LNCaP clone FGC (cell line): ENCODE measurements at places on chromosomes 4 and X.
A peak's percentile ranks its signal among the peaks of the same experiment; 100 is the strongest.

DNA sequence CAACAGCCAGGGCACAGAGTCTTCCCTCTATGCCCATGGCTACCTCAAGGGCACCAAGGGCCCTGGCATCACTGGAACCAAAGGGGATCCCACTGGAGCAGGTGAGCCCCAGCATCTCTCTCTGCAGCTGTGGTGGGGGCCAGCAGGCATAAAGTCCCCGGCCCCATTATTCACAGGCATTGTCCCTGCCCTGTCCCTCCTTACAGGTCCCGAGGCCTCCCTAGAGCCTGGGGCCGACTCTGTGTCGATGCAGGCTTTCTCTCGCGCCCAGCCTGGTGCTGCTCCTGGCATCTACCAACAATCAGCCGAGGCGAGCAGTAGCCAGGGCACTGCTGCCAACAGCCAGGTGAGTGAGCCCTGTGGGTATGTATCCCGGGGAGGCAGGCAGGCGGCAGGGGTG lies 12.3 kb upstream of the UBA1 start:
- no peak for DNase-seq

DNA sequence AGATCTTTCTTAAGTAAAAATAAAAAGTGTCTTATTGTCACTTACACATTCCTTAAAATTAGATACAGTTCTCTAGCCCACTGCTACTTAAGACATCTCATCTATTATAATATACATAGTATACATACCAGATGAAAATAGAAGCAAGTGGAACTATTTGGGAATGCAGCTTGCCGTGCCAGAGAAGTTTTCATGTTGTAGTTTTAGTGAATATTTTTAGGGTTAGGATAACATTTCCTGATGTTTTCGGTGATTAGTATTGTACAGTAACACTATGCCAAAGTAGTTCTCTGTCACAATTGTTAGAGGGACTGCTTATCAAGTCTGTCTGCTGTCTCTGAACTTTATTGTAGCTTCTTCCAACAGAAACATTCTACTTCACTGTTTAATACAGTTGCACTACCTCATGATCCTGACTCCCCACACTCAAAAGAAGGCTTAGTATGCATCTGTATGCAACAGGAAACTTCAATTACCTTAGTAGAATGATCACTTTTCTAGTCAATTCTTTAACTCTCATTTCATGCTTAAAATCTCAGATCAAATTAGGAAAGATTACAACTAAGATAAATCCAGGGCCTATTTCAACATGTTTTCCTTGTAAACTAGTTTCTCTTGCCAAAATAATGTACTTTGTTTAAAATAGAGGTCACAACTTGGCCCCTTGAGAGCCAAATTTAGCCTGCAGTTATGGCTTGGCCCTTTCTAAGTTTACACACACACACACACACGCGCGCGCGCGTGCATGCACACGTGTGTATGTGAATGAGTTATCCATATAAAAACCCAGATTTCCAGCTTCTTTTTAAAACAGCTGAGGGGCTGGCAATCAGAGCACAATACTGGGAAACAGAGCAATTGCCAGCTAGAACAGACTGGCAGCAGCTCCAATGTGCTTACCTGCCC lies 42.3 kb upstream of the SRPX start:
- DNase-seq: no peak

DNA sequence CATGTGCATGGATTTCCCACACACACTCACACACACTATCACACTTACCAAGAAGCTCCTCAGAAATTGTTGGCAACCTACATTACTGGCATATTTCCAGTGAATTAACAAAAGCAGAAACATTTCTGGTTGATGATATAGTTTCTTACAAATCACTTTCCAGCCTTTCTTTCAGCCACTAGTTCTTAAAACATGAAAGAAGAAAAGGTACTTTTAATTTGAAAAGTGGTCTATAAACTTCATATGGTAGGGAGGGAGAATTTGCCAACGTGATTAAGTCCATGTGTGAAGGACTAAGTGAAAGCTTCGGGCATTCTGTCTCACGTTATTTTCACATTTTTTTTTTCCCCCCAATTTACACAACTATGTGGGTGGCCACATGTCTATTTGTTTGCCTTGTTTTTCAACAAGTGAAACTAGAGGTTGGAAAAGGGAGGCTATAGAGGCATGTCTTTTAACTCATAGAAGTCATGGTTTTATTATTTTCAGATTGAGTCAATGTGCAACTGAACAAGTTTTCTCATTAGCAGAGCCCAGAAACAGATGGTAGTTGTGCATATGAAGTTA lies 832.1 kb upstream of the INTU start:
- no peak for DNase-seq

- DNase-seq: no peak
These were observed 20.6 kb downstream of the ZDHHC9 start for GRCh38 chrX:129823115-129823514.

- DNase-seq: no peak
These were observed 65.0 kb downstream of the ZFX start for GRCh38 chrX:24214568-24214967.

DNA sequence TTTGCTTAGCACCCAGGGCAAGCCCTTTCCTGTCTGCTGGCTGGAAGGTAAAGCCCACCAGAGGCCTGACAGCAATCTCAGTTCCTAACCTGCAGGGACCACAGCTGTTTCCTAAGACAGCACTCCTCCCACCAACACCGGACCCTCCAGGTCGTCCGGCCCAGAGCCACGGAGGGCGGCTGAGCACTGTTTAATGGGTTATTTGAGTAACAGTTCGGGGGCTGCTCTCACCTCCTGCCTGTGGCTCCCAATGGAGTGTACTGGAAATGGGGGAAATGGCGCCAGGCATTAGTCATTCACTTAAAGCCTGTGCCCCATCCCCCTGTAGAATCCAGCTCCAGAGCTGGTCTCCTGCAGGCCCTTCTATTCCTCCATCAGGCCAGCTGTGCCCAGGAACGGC lies 81.6 kb upstream of the ADRA2C start:
- DNase-seq: no peak

DNA sequence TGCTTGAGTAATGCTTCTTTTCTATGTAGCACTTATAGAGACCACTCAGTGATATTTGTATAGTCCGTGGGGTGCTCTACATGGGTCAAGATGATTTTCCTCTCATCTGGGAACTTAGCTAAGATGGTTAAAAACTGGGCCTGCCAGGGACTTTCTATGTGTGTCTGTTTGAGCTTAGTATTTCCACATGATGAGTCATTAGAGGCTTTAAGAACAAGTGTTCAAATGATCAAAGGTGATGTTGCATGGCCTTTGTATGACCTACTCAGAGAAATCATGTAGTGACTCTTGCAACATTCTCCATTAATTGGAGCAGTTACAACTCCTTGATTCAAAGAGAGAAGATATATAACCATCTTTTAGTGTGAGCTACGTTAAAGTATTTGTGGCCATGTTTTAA lies 1480.5 kb upstream of the IGFBP7 start:
- DNase-seq: no peak

DNA sequence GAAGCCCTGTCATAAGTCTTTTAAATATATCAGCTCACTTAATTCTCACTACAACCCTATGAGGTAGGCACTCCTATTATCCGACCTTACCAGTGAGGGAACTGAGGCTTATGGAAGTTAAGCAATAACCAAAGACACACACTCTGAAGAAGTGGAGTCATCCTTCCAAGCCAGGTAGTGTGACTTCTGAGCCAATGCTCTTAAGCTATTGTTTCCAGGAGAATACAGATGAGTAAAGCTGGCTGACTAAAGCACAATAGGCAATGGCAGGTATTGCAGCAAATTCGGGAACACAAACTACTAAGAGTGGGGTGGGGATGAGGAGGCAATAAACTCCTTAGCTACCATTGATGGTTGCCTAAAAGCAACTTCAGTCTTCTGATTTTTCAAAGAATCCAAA lies 81.8 kb upstream of the KIT start:
- DNase-seq: no peak

DNA sequence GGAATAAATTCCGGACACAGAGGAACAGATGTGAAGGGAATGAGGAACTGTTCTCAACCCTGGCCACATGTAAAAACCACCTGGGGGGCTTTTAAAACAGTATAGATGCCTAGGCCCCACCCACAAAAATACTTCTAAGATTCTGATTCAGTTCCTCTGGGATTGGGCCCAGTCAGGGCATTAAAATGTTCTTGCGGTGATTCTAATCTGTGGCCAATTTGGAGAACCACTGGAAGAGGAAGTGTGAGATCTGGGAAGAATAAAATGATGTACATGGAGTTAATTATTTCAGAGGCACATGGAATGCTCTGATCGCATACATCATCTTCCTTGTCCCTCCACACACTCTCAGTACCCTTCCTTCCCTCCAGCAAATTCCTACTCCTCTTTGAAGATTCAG lies 192.2 kb downstream of the APBB2 start:
- no peak for DNase-seq

DNA sequence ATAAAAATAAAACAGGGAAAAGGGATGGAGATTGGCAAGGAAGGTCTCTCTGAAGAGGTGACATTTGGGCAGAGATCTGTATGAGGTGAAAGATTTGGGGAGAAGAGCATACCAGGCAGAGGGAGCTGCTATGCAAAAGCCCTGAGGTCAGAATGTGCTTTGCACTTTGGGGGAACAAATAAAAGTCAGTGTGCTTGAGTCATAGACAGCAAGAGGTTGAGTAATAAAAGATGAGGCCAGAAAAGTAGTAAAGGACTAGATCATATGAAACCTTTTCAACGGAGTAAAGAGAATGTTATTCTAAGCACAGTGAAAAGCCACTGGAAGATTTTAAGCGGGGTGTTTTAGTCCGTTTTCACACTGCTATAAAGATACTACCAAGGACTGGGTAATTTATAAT lies 76.5 kb upstream of the TEX13A start:
- DNase-seq: no peak

GRCh38 chr4:13483768-13484121 lies 395 bp downstream of the RAB28 start:
- no peak for DNase-seq

GRCh38 chrX:10017872-10018271 lies 50.7 kb downstream of the CLDN34 start:
- peak; percentile 49 for DNase-seq

DNA sequence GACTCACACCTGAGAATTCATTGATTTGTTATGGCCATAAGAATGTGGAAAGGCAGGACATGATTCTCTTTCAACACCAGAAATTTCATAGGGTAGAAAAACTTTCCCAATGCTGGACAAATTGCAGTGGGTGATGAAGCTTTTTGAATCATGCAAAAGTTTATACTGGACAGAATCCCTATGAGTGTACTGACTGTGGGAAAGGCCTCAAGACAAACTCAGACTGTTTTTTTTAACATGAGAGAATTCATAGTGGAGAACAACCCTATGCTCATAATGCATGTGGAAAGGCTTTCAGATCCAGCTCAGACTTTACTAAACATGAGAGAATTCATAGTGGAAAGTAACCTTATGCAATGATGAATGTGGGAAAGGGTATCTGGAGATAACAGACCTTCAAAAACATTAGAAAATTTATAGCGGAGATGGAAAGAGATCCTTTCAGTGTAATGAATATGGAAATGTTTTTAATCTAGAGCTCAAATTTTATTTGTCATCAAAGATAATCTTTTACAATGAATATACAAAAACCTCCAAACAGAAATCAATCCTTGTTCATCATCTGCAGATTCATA lies 36.2 kb upstream of the MAGED1 start:
- DNase-seq: no peak

DNA sequence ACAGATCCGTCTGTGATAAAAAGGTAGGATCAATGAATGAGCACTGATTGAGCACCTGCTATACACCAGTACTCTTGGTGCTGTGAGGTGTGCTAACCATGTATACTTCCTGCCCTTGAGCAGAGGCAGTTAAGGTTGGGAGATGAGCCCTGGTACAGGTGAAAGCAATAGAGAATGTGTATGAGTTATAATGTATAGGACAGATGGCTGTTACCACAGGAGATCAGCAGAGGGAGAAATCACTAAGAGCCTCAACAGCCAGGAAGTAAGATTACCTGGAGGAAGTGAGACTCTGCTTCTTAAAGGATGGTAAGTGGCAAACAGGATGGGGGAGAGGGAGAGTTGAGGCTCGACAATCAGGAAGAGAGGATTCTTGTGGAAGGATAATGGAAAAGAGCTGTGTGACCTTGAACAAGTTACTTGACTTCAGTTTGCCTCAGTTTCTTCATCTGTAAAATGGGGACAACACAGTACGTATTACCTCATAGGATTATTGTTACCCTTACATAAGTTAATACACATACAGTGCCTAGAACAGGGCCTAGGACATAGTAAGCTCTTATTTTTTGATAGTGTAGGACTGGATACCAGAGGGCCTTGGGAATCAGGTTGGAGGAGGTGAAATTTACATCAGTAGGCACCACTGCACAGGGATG lies 9.1 kb downstream of the CXCR3 start:
- DNase-seq: no peak

DNA sequence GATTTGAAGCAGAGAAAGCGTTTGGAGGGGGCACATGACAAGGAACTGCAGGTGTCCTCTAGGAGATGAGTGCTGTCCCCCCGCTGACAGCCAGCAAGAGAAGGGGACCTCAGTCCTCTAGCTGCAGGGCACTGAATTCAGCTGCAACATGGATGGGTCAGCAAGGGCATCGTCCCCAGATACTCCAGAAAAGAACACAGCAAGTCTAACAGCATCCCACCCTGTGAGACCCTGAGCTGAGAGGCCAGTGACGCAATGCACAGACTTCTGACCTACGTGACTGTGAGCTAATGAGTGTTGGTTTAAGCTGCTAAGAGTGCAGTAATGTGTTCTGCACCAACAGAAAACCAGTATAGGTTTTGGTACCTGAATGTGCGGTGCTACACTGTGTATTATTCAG lies 11.6 kb upstream of the CENPVL2 start:
- no peak for DNase-seq

GRCh38 chr4:133190098-133190497 lies 41.0 kb downstream of the PCDH10 start:
- no peak for DNase-seq

GRCh38 chrX:103999234-103999633 lies 14.3 kb downstream of the H2BW1 start:
- DNase-seq: no peak

GRCh38 chr4:89800527-89801103 lies 36.3 kb downstream of the SNCA start:
- no peak for DNase-seq

- no peak for DNase-seq
These were observed 100.7 kb upstream of the ZDHHC15 start for GRCh38 chrX:75623535-75623934.

- DNase-seq: no peak
These were observed 391.6 kb downstream of the ARHGAP24 start for GRCh38 chr4:85866508-85866907.

- DNase-seq: no peak
These were observed 293.5 kb downstream of the GBA3 start for GRCh38 chr4:22986262-22986661.

DNA sequence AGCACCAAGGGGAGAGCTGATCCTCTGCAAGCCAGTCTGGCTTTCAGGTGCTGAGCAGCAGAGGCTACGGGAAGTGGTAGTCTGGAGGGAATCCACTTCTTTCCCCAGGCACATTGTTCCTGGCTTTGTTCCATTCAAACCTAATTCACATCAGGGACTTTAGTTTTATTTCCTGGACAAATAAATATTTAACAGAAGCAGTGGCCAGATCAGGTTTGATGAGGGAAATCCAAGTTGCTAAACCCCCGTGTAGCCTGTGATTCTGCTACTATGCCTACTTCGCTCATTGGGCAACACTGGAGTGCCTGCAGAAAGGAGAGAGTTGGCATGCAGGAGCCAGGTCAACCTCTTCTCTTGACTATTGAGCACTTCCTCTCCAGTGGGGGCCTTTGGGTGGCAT lies 13.8 kb upstream of the STBD1 start:
- DNase-seq: peak; percentile 43

GRCh38 chr4:70681704-70682103 lies 6.6 kb upstream of the UTP3 start:
- no peak for DNase-seq

- DNase-seq: peak; percentile 73
These were observed 30.4 kb downstream of the ACSL1 start for GRCh38 chr4:184795214-184795844.
